ENCODE measurements at places on chromosomes 12 and 14.

DNA sequence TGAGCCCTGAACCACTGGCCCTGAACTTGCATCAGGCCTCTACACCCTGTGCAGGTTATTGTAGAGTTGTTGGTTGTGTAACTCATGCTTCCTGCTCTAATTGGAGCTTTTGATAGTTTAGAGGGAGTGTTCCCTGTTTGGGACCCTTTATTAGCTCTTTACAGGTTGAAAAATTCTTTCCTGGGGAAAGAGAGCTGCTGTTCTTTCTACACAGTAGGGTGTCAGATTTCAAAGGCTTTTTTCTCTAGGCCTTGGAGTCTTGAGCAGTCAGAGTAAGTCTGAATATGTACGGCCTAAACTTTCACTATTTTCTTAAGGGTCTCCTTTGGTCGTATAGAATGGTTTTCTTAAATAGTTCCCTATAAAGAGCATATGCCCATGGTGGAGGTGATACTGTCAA is 60.8 kb upstream of the NEDD1 start:
- DNase-seq, result no peak

- no peak for DNase-seq
Measured at GRCh38 chr12:12121061-12121460, 50.3 kb downstream of the BCL2L14 start.

DNA sequence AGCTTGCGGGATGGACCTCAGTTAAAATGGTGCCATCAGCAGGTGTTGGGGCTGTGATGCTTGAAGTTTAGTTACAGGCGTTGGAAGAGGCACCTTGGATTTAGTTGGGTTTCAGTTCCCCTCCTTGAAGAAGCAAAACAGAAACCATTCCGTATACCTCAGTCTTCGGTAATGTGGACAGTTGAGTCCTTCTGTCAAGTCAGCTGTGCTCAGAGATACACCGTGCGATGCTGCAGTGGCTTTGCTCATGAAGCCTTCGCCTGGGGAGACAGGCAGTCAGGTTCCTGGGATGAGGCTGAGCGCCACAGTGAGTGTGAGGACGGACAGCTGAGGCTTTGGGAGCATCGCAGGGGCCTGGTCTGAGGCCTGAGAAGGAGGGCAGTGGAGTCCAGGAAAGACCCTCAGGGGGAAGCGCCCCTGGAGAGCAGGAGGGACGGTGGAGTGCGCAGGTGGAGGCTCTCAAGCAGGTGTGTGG is 7.4 kb downstream of the RAN start:
- no peak for DNase-seq

GRCh38 chr12:29869946-29870345 is 86.2 kb upstream of the TMTC1 start:
- no peak for DNase-seq

- no peak for DNase-seq
Measured at GRCh38 chr12:75854681-75855309, 176.8 kb downstream of the PHLDA1 start.

DNA sequence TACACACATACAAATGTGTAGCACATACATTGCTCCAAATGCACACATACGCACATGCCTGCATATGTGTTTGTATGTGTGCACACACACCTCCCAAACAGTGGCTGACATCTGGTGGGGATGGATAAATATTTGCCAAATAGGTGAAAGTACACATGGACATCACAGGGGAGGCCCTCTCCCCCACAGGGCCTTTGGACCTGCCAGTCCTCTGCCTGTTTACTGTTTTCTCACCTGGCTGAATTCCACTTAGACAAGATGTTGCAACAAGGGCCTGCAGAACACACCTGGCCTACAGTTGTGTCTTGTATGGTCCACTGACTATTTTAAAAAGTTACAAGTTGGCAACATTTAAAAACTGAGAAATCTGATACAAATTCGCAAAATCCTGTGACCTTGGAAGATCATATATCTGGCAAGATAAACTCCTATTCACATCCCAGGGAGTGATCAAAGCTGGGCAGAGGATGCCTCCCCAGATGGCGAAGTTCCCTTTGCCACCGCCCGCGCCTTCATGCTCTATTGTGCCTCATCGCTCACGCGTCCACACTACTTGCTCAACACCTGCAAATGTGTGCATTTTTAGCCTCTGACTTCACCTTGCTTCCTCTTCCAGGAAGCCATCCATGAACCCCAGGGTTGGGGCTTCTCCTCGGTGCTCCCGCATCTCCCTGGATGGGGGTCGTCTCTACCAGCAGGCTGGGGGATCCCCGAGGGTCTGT is 118.4 kb upstream of the FZD10 start:
- DNase-seq, result no peak

DNA sequence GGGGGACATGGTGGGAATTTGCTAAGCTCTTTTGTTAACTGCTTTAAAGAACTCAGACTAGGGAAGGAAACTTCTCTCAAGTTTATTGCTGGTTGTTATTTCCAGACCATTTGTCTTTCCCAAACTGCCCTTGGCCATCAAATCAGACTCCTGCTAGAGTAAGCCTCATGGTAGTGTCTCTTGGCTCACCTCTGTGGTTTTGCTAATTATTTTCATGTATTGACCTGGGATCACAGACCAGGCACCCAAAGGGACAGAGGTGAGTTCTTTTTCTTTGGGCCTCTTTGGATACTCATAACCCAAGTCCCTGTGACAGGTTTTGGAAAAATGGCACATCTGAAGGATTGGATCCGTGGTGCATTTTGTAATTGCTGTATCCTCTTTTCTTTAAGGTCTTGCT is 11.2 kb downstream of the ETV6 start:
- DNase-seq, result no peak

DNA sequence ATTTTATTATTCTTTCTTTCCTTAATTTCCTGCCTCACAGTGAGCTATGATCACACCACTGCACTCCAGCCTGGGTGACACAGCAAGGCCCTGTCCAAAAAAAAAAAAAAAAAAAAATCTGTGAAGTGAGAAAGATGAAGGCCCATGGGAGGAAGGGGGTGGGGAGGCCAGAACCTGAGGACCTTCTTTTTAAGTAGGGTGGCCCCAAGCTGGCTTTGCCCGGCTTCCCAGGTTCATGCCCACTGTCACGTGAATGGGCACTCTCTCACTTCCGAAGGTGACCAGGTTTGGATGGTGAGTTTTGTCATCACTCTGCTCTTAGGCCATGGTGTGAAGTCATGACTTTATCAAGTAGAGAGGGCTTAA is 82.3 kb downstream of the TNFAIP2 start:
- no peak for DNase-seq

GRCh38 chr12:19757317-19757877 is 318.1 kb downstream of the AEBP2 start:
- no peak for DNase-seq

- DNase-seq, result no peak
Measured at GRCh38 chr14:91983588-91983987, 36.1 kb upstream of the FBLN5 start.

DNA sequence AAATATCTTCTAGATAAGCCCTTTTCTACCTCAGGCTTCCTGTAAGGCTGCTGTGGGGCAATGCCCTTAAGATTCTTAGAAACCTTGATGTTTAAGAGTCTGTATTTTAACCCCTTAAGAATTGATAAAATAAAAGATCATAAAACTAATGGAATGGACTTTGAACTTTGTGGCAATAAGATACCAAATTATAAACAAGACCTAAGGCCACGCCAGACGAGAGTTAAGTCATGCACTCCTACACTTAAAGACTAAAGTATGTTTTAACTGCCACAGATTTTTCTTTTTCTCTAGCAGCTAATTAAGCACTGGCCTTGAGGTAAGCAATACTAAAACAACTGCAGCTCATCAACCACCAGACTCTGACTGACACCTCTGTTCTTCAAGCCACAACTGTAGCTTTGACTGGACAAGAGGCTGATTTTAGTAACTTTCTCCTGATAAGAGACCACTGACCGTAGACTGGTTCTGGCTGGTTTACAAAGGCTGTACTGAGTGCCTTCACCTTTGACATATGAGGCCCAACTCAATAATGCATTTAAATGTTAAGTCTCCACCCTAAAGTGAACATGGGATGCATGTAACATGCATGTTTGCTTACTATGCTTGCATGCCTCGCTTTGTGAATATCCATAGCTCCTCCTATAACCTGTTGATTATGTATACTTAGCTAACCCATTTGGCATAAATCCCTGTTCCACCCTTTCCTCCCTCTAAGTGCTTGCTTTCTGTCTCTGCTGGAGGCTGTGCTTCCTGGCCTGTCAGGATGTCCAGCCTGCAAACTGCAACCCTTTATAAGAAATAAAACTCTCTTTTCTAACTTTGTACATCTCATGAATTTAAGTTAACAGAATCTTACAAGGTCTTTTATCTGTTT is 71.9 kb downstream of the KLHL28 start:
- no peak for DNase-seq

- no peak for DNase-seq
Measured at GRCh38 chr12:28023156-28023887, 50.8 kb upstream of the PTHLH start.

DNA sequence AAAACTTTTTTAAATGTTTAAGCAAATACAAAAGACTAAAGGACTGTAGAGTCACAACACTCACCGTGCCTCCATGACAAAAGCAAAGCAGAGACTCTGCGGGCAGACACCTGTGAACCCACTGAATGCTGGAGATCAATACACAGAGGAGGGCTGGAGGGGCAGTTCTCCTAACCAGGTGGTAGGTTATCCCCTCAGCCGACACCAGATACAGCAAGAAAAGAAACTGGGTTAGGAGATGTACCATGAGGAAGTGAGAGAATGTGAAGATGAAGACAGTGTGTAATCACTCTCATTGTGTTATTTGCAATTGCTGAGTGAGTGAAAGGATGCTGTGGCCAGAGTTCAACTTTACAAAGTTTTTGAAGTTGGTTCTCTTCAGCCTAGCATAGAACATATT is 480.3 kb downstream of the BCL11B start:
- no peak for DNase-seq

DNA sequence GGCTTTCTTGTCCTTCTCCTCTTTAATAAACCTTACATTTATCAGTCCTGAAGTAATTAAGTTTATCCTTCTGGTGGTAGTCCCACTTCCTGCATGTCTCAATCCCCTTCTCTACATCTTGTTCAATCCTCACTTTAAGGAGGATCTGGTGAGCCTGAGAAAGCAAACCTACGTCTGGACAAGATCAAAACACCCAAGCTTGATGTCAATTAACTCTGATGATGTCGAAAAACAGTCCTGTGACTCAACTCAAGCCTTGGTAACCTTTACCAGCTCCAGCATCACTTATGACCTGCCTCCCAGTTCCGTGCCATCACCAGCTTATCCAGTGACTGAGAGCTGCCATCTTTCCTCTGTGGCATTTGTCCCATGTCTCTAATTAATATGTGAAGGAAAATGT is 79.3 kb downstream of the ZFC3H1 start:
- DNase-seq, result no peak

GRCh38 chr12:56601503-56601902 is 28.6 kb downstream of the BAZ2A start:
- DNase-seq, result no peak

GRCh38 chr12:53222806-53223261 is 9.2 kb downstream of the RARG start:
- no peak for DNase-seq

DNA sequence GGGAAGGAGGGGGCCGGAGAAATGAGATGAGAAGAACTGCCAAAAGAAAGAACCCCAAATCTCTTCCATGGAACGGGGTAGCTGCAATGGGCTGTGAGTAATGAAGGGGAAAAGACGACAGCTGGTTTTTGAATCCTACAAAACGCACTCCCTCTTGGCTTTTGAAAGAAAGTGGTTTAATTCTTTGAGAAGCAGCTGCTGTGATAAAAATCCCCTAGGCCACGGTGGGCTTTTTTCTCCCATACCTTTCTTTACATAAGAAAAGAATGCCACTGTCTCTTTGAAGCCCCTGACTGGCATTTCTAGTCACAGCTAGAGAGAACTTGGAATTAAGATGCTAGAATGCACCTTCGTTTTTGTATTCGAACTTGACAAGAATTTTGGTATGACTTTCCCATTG is 486.1 kb downstream of the GLT1D1 start:
- DNase-seq, result no peak

GRCh38 chr12:64670919-64671639 is 60.8 kb downstream of the RASSF3 start:
- peak; percentile 38 for DNase-seq

DNA sequence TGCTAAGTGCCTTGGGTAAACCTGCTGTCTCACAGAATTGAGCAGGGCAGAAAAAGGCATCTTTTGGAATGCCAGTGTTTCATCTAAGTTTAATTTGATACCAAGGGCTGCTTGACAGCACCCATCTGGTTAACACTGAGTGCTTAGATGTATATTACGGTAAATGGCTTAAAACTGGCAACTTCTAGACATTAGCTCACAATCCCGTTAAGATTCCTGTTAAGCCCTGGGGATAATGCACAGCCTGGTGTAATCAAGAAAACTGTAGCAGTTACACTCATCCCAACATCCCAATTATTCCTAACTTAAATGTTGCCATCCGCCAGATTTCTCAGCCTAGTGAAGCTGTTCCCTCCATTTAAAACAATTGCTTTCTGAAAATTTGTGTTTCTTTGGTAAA is 29.9 kb downstream of the PPFIBP1 start:
- DNase-seq, result no peak

DNA sequence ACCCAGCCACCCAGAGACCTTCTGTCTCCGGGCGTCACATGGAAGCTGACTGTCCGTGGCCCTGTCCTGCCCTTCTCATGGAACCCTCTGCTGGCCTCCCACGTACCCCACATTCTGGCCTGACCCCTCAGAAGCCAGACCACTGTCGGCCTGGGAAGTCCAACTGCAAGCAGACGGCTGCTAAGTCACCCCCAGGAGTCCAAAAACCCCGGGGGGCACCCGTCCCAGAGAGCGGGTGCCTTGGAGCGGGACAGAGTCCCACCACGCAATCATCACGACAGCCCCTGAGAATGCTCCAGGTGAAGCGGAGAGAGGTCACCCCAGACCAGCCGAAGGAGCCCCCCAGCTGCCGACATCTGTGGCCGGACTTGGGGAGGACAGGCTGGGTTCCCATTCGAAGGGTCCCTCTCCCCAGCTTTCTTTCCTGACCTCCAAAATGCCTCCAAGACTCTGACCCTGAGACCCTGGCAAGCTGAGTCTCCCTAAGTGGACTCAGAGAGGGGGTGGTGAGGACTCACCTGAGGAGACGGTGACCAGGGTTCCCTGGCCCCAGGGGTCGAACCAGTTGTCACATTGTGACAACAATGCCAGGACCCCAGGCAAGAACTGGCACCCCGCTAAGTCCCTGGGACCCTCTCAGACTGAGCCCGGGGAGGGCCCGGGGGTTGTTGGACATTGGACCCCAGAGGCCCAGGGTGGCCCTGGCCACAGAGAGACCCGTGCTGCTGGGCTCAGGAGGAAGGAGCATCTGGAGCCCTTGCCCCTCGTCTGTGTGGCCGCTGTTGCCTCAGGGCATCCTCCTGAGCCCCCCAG is 337.1 kb downstream of the TMEM121 start:
- DNase-seq, result peak; percentile 1

DNA sequence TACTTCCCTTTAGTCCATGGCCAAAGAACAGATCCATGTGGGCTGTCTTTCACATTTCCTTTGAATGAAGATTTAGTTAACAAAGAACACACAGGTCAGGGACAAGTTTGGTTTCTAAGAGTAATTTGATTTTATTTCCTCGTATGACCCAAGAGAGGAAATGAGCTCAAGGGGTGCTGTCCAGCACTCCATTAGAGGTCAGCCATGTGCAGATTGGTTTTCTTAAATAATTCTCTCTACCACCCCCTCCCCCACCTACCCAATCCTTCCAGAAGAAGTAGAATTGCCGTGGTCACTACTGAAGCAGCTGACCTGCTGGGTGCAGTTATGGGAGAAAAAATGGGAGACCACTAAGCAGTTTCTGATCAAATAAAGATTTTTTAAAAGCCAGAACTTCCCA is 13.9 kb upstream of the OAS1 start:
- DNase-seq, result no peak

GRCh38 chr14:21703357-21704326 is 30.0 kb upstream of the OR4E1 start:
- DNase-seq, result no peak

GRCh38 chr14:103546652-103547454 is 15.6 kb downstream of the BAG5 start:
- peak; percentile 81 for DNase-seq

Measured in ovary (tissue), 10 donors.